ENCODE measurements at places on chromosomes 5 and 9.

DNA sequence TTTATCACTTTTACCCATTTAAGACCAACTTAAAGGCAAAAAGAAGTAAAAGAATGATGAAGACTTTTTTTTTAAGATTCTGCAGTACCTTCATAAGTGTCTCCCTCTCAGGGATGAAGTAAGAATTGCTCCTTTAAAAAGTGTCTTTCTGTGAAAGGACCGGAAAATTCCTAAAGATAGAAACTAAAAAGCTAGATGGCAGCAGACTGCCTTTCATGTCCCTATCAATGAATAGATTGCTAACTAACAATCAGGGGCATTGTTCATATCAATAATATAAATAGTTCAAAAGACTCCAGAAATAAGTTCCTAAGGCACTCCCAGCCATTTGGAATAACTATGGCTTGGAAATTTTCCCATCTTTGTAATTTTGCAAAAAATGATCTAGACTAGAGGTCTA is 558.0 kb downstream of the PDE4D start:
- no peak for DNase-seq

DNA sequence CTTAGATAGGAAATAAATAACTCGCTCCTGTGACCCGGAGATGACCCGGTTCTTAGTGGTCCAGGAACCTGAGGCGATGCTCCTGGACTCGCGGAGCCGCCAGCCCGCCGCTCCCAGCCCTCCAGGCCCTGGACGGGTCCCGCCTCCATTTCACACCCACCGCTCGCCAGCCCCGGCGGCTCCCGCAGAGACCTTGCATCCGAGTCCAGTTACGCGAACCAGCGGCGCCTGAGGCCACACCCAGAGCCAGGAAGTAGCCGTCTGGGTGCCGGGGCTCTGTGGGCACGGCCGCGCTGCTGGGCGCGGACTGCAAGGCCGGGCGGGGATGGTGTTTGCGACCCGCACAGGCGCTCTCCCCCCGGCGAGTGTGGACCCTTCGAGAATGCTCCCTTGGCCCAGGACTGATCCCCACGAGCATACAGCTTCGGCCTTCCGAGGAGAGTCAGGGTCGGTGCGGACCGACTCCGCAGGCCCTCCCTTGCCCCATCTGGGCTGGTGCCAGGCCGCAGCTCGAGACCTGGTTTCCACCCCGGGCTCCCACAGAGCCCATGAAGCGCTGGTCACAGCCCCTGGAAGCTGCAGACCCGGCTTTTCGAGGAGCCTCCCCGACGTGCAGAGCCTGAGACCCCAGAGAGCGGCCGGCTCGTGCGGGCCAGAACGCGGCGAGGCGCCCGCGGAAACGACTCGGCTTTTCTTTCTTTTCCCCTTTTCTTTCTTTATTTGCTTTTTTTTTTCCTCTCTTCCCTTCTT is 5.2 kb upstream of the BARX1 start:
- no peak for DNase-seq

- no peak for DNase-seq
Measured at GRCh38 chr5:171397190-171397589, 9.5 kb downstream of the NPM1 start.

DNA sequence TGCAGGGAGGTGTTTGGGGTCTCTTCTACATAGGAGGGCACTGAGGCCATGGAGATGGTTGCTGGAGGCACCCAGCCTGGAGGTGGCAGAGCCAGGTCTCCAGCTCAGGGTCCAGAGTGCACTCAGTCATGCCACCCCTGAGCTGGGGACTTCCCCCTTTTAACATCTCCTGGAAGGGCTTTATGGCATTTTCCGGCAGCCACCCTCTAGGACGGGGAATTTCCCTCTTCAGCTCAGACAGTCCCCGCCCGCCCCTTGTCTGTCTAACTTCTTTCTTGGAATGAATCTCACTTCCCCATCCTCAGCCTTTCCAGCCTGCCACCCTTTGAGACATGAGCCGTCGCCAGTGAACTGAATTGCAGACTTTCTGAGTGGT is 49.9 kb downstream of the COL15A1 start:
- no peak for DNase-seq

DNA sequence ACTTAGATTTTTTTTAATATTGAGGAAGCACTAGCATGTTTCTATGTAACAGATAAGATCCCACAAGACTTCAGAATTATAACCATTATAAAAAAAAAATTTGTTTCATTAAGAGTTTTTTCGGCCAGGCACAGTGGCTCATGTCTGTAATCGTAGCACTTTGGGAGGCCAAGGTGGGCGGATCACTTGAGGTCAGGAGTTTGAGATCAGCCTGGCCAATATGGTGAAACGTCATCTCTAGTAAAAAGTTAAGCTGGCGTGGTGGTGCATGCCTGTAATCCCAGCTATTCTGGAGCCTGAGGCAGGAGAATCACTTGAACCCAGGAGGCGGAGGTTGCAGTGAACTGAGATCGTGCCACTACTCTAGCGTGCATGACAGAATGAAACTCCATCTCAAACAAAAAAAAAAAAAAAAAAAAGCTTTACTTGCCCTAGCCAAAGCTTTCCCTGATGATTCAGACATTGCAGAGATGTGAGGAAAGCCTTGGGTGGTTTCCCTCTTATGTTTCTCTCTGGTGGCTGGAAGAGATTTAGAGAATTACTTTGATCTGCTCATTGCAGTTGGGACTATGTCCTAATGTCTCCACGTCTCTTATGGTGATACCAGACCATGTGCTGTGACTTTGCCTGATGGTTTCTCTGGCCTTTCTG is 65.4 kb downstream of the EGFLAM start:
- no peak for DNase-seq

GRCh38 chr5:31075981-31076380 is 117.5 kb upstream of the CDH6 start:
- DNase-seq, result no peak

DNA sequence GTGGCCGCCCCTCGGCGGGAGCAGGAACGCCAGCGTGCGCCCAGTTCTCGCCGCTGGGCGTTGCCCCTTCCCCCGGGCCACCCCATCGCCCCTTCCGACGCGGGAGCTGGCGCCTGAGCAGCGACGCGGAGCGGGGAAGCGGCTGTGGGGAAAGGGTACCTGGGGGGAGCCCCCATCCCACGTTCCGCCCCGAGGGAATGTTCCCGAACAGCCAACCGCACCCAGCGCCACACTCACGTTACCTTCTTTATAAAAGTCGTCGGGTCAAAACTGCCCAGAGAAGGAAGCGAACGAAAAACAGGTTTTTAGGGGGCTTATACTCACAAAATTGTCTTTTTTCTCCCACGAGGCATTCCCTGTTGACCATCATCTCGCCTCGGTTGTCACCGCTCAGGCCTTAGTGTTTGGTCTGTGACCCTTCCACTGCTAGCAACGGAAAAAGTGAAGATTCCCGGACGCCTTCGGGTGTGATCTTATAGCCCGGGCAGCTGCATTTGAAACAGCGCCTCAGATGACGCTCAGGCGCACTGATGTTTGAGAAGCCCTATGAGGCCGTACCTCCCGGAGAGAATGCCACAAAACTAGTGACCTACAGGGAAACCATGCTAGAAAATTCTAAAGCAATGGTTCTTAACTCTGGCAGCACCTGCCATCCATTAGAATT is 475 bp upstream of the GOLM1 start:
- DNase-seq, result peak; percentile 22

GRCh38 chr5:14281746-14282181 is 138.6 kb downstream of the TRIO start:
- no peak for DNase-seq

- DNase-seq, result no peak
Measured at GRCh38 chr5:167294882-167295680, 996.4 kb upstream of the WWC1 start.

- DNase-seq, result no peak
Measured at GRCh38 chr9:89379508-89380115, 61.3 kb downstream of the SECISBP2 start.

DNA sequence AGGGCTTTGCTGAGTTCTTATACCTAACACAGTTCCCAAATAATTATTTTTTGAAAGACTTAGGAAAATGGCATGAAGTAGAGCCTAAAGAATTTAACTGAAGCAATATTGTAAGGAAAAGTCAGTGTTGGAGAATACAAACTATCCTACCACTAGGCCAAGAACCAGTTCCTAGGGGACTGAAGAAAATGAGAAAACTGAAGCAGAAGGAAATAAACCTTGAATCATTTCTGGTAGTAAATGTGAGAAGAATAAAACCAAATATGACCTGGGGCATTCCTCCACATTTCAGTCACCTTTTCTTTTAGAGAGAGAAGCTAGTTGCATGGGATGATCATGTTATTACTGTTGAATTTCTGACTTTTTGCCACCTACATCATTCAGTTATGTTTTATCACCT is 1393.9 kb upstream of the C9orf72 start:
- DNase-seq, result no peak

GRCh38 chr5:94693043-94693822 is 74.8 kb downstream of the SLF1 start:
- no peak for DNase-seq

DNA sequence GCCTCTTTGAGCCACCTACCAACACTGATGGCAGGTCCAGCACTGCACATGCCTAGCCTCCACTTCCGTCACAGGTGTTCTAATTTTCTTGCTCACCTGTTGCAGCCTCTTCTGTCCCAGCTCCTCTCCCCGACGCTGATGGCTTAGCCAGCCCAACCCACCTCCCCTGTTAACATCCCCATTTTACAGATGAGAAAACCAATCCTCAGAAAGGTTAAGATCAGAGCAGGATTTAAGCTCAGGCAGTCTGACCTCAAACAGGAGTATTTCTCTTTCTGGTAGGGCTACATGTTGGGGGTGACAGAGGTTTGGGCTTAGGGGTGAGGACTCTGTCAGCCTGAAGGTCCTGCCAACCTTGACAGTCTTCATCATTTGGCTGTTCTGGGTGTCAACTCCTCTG is 74.5 kb upstream of the PITX1 start:
- DNase-seq, result no peak

GRCh38 chr5:138901716-138902115 is 26.6 kb upstream of the LRRTM2 start:
- DNase-seq, result no peak
